ENCODE measurements at places on chromosomes 2 and 18. TPM values are rescaled to one million over a fixed set of nuclear protein-coding genes. Genes with fewer than 3 reads are reported as not detected.

- no peak overlapping the region for H3K27ac ChIP-seq
- no peaks in the 10 kb centered on the region for H3K4me1 ChIP-seq
- DNase-seq: no peak
- H3K36me3 ChIP-seq: peaks cover 5% of the 10 kb centered on the region
- no peak overlapping the region for H3K4me3 ChIP-seq
- H3K27me3 ChIP-seq: no peaks in the 10 kb centered on the region
These were observed 69.1 kb downstream of the ACVR2A start for GRCh38 chr2:147913701-147914480.

- H3K4me1 ChIP-seq: no peaks in the 10 kb centered on the region
- H3K36me3 ChIP-seq: no peaks in the 10 kb centered on the region
- no peak for DNase-seq
- H3K4me3 ChIP-seq: no peak overlapping the region
- H3K27ac ChIP-seq: no peak overlapping the region
These were observed 27.1 kb downstream of the CREG2 start for GRCh38 chr2:101360232-101360631.

DNA sequence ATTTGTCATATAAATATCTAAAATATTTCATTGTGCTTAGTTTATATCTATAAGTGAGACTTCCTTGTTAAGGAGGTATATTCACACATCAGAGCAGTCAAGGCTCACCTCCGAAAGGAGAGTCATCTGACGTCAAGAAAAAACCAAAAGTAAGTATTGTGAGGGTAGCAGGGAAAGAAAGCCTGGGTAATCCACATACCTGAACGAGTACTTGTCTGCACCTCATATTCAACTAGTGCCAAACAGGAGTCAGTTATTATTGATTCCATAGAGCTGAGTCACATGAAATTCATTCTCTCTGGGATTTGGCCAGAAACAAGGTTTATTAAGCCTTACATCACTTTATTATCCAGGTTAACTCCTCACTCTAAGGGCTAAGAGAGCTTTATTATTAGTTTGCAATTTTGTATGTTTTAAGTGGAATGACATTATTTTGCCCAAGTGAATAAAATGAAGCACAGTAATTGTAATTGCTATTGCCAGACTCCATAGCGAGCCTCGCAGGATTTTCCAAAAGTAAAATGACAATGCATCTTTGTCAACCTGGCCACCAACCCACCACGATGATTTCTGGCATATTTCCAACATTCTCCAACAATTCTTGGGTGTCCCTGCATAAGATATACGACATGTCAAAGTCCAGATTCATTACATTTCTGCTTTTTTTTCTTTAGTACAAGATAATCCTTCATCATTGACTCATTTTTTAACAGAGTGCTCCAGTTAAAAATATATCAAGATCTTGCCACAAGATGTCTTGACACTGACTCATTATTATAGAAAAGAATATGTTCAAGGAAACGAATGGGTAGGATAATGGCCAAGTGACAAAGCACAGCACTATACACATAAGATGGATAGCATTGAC is 1210.4 kb upstream of the ACVR2A start:
- H3K4me1 ChIP-seq: no peaks in the 10 kb centered on the region
- H3K27me3 ChIP-seq: no peaks in the 10 kb centered on the region
- H3K27ac ChIP-seq: no peak overlapping the region

DNA sequence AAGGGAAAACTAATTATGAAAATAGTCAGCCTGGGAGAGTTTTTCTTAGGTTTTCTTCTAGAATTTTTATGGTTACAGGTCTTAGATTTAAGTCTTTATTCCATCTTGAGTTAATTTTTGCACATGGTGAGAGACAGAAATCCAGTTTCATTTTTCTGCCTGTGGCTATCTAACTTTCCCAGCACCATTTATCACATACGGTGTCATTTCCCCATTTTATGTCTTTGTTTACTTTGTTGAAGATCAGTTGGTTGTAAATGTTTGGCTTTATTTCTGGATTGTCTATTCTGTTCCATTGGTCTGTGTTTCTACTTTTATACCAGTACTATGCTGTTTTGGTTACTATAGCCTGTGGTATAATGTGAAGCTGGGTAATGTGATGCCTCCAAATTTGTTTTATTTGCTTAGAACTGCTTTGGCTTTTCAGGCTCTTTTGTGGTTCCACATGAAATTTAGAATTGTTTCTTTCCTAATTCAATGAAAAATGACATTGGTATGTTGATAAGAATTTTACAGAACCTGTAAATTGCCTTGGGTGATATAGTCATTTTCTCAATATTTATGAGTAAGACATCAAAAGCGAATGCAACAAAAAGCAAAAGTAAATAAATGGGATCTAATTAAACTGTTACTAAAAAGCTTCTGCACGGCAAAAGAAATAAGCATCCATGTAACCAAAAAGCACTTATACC is 146.1 kb upstream of the NOL4 start:
- no peak overlapping the region for H3K27ac ChIP-seq
- no peaks in the 10 kb centered on the region for H3K27me3 ChIP-seq
- H3K36me3 ChIP-seq: no peaks in the 10 kb centered on the region
- no peak for DNase-seq
- no peaks in the 10 kb centered on the region for H3K4me1 ChIP-seq
- no peak overlapping the region for H3K4me3 ChIP-seq

- no peak overlapping the region for H3K4me3 ChIP-seq
- no peak for DNase-seq
- H3K27ac ChIP-seq: no peak overlapping the region
- no peaks in the 10 kb centered on the region for H3K4me1 ChIP-seq
These were observed 7.3 kb upstream of the PLEK start for GRCh38 chr2:68357605-68358337.

GRCh38 chr18:26082475-26082874 is 7.9 kb downstream of the SS18 start:
- H3K36me3 ChIP-seq: peaks cover 3% of the 10 kb centered on the region
- no peak overlapping the region for H3K27ac ChIP-seq
- no peak for DNase-seq
- H3K4me1 ChIP-seq: peaks cover under 1% of the 10 kb centered on the region

DNA sequence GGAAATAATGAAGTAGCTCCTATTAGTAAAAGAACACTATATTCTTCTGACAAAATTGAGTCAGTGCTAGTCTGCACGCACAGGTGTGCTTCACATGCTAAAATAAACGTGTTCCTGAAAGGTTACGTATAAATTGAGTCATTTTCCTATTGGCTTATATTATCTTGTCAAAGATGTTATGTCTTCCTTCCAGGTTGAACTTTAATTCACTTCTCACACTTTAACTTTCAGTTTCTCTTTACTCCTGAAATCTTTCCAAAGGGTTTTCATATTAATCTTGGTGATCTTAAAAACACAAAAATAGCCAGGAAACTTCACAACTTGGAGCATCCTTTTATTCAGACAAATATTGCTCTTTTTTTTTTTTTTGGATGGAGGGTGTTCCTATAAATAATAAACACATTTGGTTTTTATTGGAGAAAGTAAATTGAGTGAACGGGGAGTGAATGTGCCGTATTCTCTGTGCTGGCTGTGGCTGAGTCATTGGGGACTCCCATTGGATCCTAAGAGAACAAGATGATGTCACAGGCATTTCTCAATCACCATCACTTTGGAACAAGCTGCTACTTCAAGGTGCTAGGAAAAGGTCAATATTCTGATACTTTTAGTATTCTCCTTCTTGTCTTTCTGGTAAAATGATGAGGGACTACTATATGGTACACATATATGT is 150.2 kb upstream of the SPATS2L start:
- peak overlapping the region; percentile 60 for H3K4me3 ChIP-seq
- no peaks in the 10 kb centered on the region for H3K27me3 ChIP-seq
- H3K27ac ChIP-seq: no peak overlapping the region
- no peaks in the 10 kb centered on the region for H3K36me3 ChIP-seq
- DNase-seq: no peak

GRCh38 chr2:118750959-118751565 is 96.4 kb downstream of the EN1 start:
- H3K4me1 ChIP-seq: no peaks in the 10 kb centered on the region
- H3K27ac ChIP-seq: no peak overlapping the region
- no peak overlapping the region for H3K4me3 ChIP-seq
- no peaks in the 10 kb centered on the region for H3K36me3 ChIP-seq
- DNase-seq: no peak

DNA sequence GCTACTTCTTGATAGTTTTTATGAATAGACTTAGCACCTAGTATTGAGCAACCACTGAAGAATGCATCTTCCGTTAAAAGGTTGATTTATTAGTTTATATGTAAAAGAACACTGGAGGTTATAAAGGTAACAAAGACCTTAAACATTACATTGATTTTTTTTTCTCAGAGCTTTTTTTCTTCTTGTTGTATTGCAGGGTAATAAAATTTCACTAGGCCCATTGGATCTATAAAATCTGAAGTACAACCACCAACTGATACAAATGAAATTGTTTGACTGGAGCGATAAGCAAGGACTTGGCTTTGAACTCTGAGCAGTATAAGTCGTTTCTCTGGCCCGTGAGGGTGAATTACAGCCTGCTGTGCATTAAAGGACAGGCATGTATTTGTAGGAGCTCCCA is 344.0 kb downstream of the LRRTM1 start:
- H3K27ac ChIP-seq: no peak overlapping the region
- no peaks in the 10 kb centered on the region for H3K4me1 ChIP-seq
- H3K4me3 ChIP-seq: no peak overlapping the region
- no peaks in the 10 kb centered on the region for H3K36me3 ChIP-seq

GRCh38 chr2:40348665-40349064 is 103.2 kb downstream of the SLC8A1 start:
- no peaks in the 10 kb centered on the region for H3K27me3 ChIP-seq
- no peak overlapping the region for H3K4me3 ChIP-seq
- H3K36me3 ChIP-seq: no peaks in the 10 kb centered on the region

GRCh38 chr18:76392349-76392748 is 102.7 kb downstream of the ZNF516 start:
- DNase-seq: no peak
- no peaks in the 10 kb centered on the region for H3K27me3 ChIP-seq
- peaks cover 21% of the 10 kb centered on the region for H3K4me1 ChIP-seq
- H3K4me3 ChIP-seq: no peak overlapping the region
- H3K27ac ChIP-seq: no peak overlapping the region

- no peak for DNase-seq
- no peaks in the 10 kb centered on the region for H3K27me3 ChIP-seq
- no peaks in the 10 kb centered on the region for H3K36me3 ChIP-seq
- peaks cover 49% of the 10 kb centered on the region for H3K4me1 ChIP-seq
These were observed 167.3 kb upstream of the NOSTRIN start for GRCh38 chr2:168635065-168635577.

GRCh38 chr18:70363861-70364260 is 75.0 kb downstream of the SOCS6 start:
- H3K27ac ChIP-seq: no peak overlapping the region
- H3K27me3 ChIP-seq: no peaks in the 10 kb centered on the region
- DNase-seq: no peak
- H3K4me3 ChIP-seq: no peak overlapping the region
- H3K4me1 ChIP-seq: no peaks in the 10 kb centered on the region
- H3K36me3 ChIP-seq: no peaks in the 10 kb centered on the region

DNA sequence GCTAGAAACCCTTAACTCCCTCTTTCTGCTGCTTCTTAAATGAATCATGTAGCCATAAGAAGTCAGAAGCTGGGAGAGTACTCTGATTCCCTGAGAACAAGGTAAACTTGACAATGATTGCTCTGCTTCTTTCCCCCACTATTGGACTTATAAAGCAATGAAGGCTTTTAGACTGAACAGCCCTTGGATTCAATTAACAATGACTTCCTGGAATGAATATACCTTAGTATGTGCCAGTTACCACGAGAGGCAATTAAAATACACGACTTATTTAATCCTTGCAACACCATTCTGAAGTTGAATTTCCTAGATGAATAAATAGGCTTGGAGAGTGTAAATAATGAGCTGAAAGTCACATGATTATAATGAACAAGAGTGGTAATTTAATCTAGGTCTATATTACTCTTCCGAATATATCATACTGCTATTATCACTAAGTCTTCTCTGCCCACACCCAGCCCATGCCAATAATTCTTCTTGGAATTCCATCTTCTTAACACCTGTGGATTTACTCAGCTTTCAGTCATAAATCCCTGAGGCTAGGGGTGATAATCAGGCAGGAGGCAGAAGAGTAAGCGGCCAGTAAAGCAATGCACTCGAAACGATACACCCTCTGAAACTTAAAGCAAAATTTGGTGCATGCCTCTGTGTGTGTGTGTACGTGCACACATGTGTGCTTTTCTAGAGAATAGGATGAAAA is 170.2 kb downstream of the ATAD2B start:
- no peak overlapping the region for H3K27ac ChIP-seq
- peaks cover 16% of the 10 kb centered on the region for H3K36me3 ChIP-seq
- no peaks in the 10 kb centered on the region for H3K4me1 ChIP-seq
- no peak overlapping the region for H3K4me3 ChIP-seq
- H3K27me3 ChIP-seq: no peaks in the 10 kb centered on the region

- H3K36me3 ChIP-seq: no peaks in the 10 kb centered on the region
- DNase-seq: no peak
- no peaks in the 10 kb centered on the region for H3K4me1 ChIP-seq
- H3K27me3 ChIP-seq: no peaks in the 10 kb centered on the region
- H3K27ac ChIP-seq: no peak overlapping the region
These were observed 4.0 kb downstream of the PKP4 start for GRCh38 chr2:158460632-158461297.

- no peaks in the 10 kb centered on the region for H3K27me3 ChIP-seq
- peaks cover 17% of the 10 kb centered on the region for H3K4me1 ChIP-seq
- H3K27ac ChIP-seq: no peak overlapping the region
- DNase-seq: no peak
These were observed 42.6 kb downstream of the PNO1 start for GRCh38 chr2:68200157-68200787.

DNA sequence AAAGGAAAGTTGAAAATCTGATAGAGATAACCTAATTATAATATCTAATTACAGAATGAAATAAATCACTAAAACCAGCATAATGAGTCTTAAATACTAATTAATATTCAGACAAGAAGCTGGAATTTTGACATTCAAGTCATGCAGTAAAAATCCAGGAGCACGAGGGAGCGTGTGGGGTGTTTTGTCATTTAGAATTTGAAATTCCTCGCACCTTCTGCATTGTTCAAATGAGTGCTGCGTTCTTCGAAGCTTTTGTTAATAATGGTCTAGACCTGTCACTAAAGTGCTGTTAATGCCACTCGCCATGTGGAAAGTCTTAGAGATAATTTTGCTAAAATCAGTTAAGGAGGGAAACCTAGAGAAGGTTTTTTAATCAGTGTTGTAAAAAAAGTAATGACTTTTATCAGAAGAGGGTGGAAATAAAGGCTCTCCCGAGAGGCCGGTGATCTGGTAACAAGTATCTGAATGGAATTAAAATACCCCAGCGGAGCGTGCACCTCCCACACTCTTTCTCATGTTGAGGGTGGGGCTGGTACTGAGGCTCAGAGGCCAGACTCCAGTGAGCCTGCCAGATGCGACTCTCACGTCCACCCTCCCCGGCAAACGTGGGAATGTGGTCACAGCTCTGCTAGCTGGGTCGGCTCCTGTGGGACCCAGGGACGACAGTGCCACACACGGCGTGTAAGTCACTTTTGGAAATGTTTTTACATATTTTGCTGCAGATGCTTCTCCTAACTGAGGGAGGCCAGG is 69.4 kb upstream of the MYT1L start:
- no peaks in the 10 kb centered on the region for H3K27me3 ChIP-seq
- H3K4me3 ChIP-seq: no peak overlapping the region
- no peaks in the 10 kb centered on the region for H3K4me1 ChIP-seq
- no peak for DNase-seq
- no peaks in the 10 kb centered on the region for H3K36me3 ChIP-seq

The ST8SIA5 gene
- 0.14 TPM for total RNA-seq

The GPAT2 gene
- total RNA-seq: 6.9 TPM

The MBD5 gene
- total RNA-seq: 35.1 TPM
